Kidney epithelial cell (primary cell): ENCODE measurements at places on chromosomes 4 and X. TPM values are rescaled to one million over a fixed set of nuclear protein-coding genes. Genes with fewer than 3 reads are reported as not detected.

GRCh38 chr4:118206627-118207026 is 146.2 kb downstream of the PRSS12 start:
- DNase-seq, result no peak

GRCh38 chrX:133847340-133847994 is 137.9 kb downstream of the GPC3 start:
- DNase-seq, result no peak

DNA sequence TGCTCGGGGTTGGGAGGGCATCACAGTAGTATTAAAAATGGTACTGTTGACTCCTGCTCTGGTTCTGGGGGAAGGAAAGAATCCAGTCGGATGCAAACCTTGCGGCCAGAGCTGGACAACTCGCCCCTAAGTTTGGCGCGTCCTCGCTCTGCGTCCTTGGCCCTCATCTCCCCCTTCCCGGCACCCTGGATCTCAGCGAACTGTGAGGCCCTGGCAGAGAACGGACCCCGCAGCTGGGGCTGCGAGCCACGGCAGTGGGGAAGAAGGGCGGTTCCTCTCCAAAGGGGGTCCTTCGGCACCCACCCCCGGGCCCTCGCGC is 14.0 kb downstream of the ARHGEF6 start:
- DNase-seq, result no peak

DNA sequence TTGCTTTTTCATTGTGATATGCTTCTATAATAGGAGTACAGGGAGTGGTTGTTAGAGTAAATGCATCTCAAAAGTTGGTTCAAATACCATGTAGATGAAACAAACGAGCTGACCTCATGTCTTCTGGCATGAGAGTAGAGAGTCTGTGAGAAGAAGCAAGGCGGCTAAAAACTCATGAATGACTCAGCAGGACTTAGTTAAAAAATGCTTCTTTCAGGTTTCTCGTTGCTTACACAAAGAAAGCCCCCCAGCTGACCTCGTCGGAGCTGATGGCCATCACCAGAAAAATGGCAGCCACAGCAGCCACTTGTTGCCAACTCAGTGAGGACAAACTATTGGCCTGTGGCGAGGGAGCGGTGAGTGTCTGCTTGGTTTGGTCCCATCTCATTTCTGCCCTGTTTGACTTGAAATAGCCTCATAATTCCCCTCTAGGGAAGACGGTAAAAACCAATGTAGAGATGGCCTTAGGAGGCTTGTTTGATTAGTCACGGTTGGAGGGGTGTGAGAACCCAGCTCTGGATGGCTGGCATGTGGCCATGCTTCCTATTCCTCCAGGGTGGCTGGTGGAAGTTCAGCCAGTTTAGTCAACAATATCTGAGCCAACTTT is 14.5 kb downstream of the AFP start:
- peak; percentile 34 for DNase-seq

The ITIH6 gene
- not detected in 2 replicates for total RNA-seq

The CCKAR gene
- total RNA-seq, result 0.04 TPM in 1 of 2 replicates, not detected in the other

The FAM47A gene
- not detected in 2 replicates for total RNA-seq
